ENCODE measurements at places on chromosomes 12 and 14.

DNA sequence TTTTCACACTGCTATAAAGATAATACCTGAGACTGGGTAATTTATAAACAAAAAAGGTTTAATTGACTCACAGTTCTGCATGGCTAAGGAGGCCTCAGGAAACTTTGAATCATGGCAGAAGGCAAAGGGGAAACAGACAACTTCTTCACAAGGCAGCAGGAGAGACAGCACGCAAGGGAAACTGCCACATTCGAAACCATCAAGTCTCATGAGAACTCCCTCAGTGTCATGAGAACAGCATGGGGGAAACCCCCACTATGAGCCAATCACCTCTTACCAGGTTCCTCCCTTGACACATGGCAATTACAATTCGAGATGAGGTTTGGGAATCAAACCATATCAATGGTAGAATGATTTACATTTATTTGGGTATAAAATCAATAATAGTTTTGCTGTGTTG, 558.5 kb downstream of the TMTC2 start:
- no peak for DNase-seq

DNA sequence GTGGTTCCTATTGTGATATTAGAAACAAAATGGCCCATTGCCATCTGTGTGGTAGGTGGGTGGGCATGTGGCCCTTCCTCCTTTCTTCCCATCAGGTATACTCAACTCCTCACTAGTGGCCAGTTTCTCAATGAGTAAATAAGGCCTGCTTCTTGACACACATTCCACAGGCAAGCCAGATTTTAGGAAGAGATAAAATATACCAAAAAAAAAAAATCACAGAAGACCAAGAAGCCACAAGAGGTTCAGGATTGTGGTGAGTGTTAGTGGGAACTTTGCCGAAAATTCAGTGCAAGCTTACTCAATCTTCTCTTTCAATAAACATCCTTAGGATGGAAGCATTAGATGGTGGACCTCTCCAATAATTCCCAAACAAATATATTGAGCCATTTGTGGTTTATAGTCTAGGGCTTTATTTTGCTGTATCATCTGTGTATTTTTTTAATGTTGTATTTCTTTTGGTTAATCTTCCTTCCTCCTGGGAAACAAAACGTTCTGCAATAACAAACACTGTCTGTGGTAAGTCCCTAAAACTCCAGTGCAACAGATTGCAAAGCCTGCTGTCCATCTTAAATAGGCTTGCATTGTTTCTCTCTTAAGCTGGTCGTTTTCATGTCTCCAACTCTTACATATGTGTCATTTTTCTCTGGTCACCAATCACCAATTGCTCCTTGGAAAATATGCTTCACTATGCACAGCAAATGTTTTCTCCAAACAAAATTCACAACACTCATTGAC, 289.9 kb upstream of the KITLG start:
- no peak for DNase-seq

GRCh38 chr12:74490390-74491064, 47.1 kb upstream of the ATXN7L3B start:
- DNase-seq = no peak

DNA sequence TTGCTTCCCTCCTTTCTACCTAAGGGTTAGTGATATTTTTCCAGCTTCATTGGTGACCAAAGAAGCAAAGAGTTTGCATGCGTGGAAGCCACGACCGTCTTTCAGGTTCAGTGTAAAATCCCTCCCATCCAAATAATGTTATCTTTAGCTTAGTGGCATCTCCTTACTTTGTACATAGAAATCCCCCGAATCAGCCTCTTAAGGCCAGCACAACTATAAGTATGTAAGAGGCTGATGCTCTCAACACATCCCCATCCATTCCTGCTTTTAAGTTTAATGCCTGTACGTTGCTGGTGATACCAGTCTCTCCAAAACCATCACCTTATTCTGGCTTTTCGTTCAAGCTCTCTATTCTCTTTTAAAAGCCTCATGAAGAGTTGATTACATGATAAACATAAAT, 14.6 kb downstream of the CDKN1B start:
- no peak for DNase-seq

DNA sequence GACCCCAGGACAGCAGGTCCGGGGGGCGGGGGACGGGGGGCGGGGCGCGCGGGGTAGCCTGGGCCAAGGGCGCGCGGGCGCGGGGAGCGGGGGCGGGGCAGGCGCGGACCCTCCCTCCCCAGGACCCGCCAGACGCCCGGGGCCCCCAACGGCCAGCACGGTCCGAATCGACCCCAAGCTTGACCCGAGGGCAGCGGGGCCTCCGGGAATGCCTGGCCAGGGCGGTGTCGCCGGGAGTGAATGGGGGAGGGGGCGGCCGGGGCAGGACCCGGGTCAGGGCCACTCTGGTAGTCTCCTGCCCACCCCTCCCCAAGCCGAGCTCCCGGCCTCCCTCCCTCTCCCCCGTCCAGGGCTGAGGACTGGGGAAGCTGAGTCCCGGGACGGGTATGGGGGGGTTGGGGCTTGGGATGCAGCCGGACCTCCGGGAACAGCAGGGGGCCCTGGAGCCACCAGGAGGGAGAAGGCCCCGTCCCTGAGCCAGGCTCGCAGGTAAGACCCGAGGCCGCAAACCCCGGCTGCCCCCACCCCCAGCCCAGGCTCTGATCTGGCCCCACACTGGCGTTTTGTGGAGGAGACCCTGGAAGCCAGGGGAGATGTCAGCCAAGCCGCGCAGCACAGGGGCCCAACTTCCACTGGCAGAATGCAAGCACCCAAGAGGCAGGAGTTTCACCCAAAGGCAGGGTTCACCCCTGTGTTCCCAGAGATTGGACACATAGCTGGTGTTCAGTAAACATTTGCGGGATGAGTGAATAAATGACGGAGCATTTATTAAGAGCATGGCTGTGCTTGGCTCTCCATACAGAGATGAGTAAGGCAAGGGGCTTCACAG, 545 bp upstream of the GALNT9 start:
- no peak for DNase-seq

DNA sequence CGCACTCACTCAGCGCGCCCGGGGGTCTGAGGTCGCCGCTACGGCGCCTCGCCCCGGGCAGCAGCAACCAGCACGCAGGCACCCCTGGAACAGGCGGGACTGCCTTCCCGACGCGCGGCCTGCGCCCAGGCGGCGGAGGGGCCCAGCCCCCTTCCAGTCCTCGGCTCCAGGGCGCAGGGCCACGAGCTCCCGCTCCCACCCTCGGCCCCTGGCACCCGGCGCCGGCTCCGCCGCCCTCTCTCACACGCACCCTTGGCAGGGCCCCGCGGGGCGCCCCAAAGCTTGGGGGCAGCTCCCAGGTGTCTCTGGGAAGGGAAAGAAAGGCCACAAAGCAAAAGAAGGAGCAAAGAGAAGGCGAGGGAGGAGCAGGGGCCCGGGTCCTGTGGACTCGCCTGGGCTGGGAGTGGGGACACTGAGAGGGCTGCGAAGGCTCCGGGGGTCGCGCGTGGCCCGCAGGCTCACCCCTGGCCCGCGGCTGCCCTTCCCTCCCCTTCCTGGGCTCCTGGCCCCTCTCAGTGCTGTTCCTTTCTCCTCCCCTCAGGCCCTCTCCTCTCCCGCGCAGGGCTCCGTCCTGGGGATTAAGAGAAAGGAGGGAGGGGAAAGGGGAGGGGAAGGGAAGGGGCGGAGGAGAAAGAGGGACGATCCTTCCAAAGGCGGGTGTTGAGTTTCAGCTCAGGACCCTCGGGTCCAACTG, 907 bp upstream of the EFS start:
- no peak for DNase-seq

DNA sequence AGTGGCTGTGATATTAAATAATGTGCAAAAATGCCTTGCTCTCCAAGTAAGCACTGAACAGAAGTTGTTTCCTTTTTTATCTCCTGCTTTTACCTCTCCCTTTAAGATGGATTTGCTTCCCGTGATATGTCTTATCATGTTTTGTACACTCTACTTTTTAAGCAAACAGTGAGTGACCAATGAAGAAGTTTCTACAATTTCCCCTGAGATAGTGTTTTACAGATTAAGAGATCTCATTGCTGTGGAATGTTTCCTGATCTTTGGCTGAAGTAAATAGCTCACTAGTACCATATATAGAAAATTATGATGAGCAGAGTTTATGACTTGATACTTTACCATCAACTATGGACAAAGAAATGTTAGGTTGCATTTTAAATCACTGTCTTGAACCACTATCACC, 184.8 kb upstream of the PDE3A start:
- DNase-seq = no peak

GRCh38 chr12:29044799-29045198, 104.3 kb upstream of the FAR2 start:
- no peak for DNase-seq

DNA sequence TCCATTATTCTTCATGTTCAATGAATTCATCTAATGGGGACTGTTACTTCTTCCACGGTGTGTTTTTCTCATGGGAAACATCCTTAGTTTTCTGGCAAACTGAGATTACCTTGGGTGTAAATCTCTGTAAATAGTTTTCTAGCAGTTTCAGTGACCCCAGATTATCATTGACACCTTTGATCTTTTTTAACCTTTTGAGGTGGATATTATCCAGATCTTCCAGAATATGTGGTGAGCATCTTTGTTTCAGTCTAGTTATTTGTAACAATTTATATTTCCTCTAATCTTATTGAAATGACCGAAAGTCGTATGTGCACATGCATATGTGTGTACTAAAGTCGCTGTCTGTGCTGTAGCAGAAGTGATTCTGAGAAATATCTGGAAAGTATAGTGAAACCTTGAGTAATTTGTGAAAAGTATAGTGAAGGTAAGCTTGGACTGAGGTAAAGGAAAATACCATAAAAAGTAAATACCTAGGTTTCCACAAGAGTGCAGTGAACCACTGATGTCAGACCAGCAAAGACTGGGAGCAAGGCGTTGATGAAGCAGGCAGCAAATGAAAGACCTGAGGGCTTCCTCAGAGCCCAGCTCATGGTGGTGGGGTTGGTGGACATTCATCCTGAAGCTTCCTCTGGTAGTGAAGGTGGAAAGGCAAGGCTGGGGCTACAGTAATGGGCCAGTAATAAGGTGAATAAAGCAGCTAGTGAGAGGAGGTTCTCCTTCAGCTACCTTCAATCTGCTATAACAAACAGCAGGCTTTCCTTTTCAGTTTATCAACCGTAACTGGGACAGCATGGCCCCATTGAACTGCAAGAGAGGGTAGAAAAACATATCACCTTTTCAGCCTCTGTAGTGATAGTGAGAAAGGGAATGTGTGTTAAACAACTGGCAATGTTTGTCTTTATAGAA, 480.2 kb upstream of the FBXO33 start:
- DNase-seq = no peak

DNA sequence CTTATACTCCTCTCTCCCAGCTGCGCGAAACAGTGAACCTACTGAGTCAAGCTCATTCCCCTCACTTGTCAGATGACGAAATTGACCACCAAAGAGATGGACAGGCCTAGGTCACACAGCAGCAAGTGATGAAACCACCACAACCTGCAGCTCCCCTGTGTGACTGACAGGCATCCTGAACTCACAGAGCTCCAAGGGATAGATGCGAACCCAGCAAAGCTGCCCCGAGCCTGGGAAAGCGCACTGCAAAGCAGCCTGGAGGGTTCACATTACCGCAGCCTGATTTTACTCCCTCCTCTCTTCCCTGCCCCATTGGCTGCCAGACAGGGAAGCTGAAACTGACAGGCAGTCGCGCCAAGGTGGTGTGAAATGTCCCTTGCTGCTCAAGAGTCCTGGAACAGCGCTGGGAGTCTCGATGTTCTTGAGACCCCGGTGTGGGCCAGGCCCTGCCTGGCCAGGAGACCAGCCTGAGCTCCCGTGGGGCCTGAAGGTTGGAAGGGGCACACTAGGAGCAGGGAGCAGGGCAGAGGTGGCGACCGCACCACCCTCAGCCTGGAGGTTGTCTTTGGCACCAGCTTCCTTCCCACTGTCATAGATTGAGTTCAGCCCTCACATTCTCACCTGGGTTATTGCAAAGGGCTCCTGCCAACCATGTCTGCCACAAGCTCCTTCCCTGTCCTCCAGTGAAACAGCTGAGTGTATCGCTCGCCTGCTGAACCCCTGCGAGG, 36.3 kb downstream of the SNRNP35 start:
- DNase-seq = no peak

- no peak for DNase-seq
Observed at GRCh38 chr12:103626498-103626897, 39.4 kb downstream of the STAB2 start.

DNA sequence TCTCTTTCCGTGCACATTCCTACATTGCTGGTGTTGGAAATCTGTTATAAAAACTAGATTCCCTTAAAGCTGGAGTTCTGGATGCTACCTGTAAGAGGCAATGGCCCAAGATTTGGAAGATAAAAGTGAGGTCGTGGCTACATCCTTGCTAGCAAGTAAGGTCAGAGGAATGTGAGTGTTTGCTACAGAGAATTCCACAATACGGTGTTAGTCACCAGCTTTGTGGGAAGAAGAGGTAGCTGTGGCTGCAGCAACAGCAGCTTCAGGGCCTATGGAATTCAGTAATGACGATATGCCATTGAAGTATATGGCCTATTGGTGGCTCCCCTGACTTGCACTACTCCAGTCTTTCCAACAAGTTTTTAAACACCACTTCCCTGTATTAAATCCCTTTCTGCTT, 227.7 kb upstream of the TMEM260 start:
- no peak for DNase-seq

- DNase-seq = no peak
Observed at GRCh38 chr14:104405360-104406226, 174.0 kb upstream of the C14orf180 start.

- DNase-seq = no peak
Observed at GRCh38 chr12:131468206-131468605, 242.7 kb upstream of the SFSWAP start.

DNA sequence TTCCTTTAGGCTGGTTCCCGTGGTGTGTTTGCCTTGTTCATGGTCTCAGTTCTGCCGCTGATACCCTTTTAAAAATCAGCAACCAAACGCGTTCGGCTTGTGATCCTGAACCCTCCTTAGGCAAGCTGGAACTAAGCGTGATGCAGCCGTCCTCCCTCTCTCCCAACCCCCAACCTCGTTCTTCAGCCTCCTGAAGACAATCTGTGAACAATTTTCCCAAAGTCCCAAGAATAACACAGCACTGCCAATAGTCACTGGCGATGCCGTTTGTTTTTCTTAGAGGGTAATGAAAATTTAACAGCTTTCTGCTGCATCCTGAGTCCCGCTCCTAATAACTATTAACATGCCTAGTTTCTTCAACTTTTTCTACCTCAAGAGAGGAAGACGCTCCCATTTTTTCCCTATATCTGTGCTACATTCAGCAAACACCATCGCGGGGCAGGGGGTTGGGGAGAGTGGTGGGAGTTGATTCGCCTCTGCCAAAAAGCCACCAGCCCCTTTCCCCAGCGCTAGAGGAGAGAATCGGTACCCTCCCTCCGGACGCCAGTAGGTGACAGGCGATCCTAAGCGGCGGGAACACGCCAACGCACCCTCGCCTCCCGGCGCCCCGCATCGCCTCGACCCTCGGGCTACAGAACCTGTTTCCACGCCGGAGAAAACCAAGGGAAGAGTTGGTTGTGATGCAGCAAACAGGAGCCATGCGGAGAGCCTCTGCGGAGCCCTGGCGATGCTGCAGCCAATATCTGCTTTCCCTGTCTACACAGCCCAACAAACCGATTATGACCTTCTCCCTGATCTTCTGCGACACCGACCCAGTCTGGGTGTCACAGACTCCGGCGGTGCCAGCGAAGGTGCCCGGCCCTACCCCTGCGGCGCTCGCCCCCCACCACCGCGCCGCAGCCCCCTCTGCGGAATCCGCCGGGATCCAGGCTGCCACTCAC, 752 bp downstream of the PRICKLE1 start:
- no peak for DNase-seq

- no peak for DNase-seq
Observed at GRCh38 chr12:1812650-1813302, 7.6 kb upstream of the LRTM2 start.
